ENCODE measurements at places on chromosomes 6 and 20.

- no peak for DNase-seq
Measured at GRCh38 chr6:1233924-1234323, 78.0 kb upstream of the FOXQ1 start.

- no peak for DNase-seq
Measured at GRCh38 chr6:90136837-90137568, 159.6 kb downstream of the BACH2 start.

- peak; percentile 14 for DNase-seq
Measured at GRCh38 chr20:944148-944547, 28.0 kb upstream of the ANGPT4 start.

DNA sequence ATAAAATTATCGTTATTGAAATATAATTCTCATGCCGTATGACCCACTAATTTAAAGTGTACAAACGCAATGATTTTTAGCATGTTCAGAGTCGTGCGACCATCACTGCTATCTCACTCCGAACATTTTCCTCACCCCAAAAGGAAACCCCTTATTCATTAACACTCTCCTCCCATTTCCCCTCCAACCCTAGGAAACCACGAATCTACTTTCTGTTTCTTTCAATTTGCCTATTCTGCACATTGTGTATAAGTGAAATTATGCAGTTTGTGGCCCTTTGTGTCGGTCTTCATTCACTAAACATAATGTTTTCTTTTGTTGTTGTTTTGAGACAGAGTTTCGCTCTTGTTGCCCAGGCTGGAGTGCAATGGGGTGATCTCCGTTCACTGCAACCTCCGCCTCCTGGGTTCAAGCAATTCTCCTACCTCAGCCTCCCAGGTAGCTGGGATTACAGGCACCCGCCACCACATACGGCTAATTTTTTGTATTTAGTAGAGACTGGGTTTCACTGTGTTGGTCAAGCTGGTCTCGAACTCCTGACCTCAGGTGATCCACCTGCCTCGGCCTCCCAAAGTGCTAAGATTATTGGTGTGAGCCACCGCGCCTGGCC lies 99.7 kb upstream of the ZNF217 start:
- DNase-seq, result no peak

- DNase-seq, result no peak
Measured at GRCh38 chr6:4398791-4399190, 263.4 kb upstream of the ECI2 start.

DNA sequence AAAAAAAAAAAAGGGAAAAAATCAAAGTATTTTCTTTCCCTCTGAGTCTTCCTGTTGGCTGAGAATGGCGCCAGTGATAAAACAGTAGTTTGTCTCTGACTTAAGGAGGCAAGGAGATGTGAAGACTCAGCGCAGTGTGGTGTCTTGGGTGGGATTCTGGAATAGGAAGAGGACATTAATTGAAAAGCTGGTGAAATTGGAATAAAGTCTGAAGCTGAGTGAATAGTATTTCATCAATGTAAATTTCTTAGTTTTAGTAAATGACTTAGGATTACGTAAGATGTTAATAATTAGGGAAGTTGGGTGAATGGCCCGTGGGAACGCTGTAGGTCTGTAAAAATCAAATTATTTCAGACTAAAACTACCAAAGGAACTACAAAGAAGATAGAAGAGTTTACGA lies 122.8 kb upstream of the ZNF217 start:
- DNase-seq, result no peak

DNA sequence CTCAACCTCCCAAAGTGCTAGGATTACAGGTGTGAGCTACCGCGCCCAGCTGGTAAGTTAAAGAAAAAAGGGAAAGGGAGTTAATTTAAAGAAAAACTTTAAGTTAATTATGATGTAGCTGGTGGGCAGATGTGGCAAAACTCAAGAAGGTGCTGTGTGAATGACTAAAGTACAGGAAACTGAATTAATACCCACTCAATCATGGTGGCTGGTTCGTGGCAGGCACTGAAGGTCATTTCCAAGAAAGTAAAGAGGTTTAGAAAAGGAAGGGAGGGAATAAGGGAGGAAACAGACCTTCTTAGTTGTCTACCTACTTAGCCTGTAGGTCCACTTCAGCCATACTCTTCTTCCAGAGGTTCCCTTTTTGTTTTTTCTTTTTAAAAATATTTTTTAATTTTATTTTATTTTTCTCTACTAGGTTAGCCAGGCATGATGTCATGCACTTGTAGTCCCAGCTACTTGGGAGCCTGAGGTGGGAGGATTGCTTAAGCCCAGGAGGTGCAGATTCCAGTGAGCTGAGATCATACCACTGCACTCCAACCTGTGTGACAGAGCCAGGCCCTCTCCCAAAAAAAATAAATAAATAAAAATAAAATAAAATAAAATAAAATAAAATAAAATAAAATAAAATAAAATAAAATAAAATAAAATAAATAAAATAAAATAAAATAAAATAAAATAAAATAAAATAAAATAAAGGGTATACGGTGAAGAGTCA lies 11.9 kb upstream of the TGM3 start:
- peak; percentile 87 for DNase-seq

DNA sequence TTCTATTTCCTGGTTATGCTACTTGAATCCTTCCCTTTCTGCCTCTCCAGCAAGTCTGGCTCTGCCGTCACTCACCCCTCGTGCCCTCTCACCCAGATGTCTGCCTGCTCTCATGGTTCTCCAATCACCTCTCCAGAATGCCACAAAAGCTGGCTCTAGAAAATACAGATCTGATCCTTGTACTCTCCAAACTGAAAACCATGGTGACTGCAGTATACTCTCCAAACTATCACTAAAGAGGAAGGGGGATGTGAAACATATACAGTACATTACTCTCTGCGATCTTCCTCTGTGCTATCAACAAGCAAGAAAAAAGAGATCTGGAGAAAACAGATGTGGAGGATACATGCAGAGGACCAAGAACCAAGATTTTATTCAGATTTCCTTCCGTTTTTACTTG lies 91.1 kb downstream of the ATXN1 start:
- peak; percentile 73 for DNase-seq

GRCh38 chr6:136486357-136486756 lies 63.9 kb downstream of the MAP7 start:
- no peak for DNase-seq

GRCh38 chr20:608970-609369 lies 1.1 kb downstream of the TCF15 start:
- DNase-seq, result no peak

DNA sequence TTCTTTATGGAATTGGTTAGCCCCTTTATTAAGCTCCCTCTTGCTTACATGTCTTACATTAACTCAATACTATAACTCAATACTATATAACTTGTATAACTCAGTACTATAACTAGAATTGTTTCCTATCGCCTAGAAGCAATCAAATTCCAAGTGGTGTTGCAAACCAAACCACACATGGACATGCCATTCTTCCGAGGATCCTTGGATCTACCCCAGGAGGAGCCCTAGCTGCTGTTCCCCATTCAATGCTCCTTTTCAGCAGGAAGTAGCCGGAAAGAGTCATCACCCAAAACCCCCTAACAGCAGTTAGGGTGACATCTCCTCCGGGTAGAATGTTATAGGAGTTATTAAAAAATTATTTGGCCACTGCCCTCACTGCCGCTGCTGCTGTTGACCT lies 40.5 kb downstream of the PLN start:
- DNase-seq, result no peak

Data from islet precursor cell (in vitro differentiated cells).